ENCODE measurements at places on chromosomes 2 and 18. TPM values are rescaled to one million over a fixed set of nuclear protein-coding genes. Genes with fewer than 3 reads are reported as not detected.

DNA sequence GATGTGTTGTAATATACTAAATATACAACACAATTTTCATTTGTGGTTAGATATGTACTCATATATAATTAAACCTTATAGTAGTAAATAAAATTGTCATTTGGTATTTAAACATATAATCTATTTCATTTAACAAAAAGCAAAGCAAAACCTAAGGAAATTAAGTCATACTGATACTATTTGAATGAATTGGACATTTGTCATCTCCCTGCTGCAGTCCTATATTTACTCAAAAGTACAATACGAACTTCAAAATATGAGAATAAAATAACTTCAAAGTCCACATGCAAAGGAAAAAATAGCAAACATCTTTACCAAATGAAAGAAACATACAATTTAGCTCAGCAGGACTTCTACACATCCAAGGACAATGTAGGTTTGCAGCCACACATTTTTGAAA lies 11.8 kb upstream of the HAT1 start:
- no peak overlapping the region for H3K4me3 ChIP-seq
- no peaks in the 10 kb centered on the region for H3K27me3 ChIP-seq
- no peak overlapping the region for H3K27ac ChIP-seq
- DNase-seq, result no peak

The HOXD1 gene
- total RNA-seq, result 0.13 TPM

DNA sequence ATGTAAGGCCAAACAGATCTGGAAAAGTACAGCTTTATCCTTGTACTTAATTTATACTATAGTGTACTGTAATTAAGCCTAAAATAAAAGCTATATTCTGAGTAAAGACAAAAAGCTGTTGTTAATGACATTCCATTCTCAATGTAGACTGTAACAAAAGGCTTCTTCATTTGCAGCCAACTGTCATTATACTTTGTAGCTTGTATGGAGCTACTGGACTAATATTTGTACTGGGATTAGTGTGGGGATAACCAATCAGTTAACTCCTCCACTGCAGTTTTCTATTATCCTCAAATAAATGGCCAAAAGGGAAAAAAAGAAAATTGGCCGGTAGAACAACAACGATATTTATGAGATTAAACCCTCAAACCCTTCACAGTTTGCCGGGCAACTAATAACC lies 66.5 kb downstream of the STK39 start:
- no peaks in the 10 kb centered on the region for H3K36me3 ChIP-seq
- DNase-seq, result no peak
- H3K27me3 ChIP-seq, result no peaks in the 10 kb centered on the region
- peaks cover 11% of the 10 kb centered on the region for H3K4me1 ChIP-seq
- no peak overlapping the region for H3K27ac ChIP-seq

DNA sequence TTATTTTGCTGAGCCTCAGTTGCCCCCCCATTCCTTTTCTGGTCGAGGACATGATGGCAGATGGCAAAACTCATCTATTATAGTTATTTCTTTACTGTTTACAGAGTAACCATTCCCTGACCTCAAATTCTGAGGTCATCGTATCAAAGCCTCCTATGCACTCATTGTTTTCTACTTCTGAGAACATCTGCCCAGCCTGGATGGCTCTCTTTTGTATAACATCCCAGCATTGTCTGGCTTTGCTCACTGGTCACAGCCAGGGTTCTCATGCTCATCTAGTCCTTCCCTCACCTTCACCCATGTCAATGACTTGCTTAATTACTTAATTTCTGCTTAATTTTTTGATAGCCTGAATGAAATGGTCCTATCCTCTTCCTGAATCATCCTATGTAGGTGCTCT lies 472.1 kb downstream of the PARD3B start:
- no peak for DNase-seq
- no peak overlapping the region for H3K27ac ChIP-seq
- H3K36me3 ChIP-seq, result no peaks in the 10 kb centered on the region
- H3K4me3 ChIP-seq, result no peak overlapping the region

The SULT1C4 gene
- total RNA-seq, result not detected

The DYSF gene
- not detected for total RNA-seq

DNA sequence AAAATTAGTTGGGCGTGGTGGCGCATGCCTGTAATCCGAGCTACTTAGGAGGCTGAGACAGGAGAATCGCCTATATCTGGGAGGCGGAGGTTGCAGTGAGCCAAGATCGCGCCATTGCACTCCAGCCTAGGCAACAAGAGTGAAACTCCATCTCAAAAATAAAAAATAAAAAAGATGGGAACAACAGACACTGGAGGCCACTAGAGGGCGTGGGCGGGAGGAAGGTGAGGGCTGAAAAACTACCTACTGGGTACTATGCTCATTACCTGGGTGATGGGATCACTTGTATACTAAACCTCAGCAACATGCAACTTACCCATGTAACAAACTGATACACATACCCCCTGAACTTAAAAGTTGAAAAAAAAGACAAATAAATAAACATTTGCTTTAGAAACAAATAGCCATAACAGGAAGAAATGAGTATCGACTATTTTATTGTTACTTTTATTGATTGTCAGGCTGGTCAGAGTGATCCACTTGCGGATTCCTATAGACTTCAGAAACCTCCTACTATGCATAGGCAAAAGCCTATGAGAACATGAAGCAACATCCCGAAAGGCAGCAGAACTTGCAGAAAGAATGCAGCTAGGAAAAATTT lies 61.0 kb downstream of the TMEM163 start:
- H3K4me3 ChIP-seq, result no peak overlapping the region
- no peak overlapping the region for H3K27ac ChIP-seq
- H3K36me3 ChIP-seq, result no peaks in the 10 kb centered on the region
- H3K4me1 ChIP-seq, result no peaks in the 10 kb centered on the region
- DNase-seq, result peak; percentile 30

The UGGT1 gene
- 53.6 TPM for total RNA-seq

DNA sequence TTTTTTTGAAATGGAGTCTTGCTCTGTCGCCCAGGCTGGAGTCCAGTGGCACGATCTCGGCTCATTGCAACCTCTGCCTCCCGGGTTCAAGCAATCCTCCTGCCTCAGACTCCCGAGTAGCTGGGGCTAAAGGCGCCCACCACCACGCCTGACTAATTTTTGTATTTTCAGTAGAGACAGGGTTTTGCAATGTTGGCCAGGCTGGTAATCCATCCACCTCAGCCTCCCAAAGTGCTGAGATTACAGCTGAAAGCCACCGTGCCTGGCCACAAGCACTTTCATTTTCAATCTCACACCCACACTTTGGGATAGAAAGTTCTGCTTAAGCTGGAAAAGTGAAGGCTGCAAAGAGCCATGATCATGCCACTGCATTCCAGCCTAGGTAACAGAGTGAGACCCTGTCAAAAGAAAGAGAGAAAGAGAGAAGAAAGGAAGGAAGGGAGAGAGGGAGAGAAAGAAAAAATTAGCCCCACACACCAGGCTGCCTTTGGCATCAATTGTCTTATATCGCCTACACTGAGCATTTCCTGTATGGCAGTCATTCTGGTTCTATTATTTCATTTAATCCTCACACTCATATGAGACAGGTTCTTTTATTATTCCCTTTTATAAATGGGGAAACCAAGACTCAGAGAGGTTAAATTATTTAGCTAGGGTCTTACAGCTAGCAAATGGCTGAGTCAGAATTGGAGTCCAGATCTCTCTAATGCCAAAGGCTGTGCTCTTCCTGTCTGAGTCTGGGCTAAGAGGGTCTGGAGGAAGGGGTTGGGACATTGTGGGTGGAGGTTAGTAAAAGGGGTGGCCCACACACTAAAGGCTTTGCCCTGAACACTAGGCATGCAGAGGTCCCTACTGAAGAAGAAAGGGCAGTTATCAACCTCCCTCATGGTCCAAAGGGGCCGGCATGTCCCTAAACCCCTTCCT lies 37.9 kb upstream of the PKDCC start:
- DNase-seq, result peak; percentile 42
- H3K4me3 ChIP-seq, result no peak overlapping the region
- H3K36me3 ChIP-seq, result no peaks in the 10 kb centered on the region
- no peak overlapping the region for H3K27ac ChIP-seq

GRCh38 chr2:206657087-206657486 lies 14.8 kb downstream of the FAM237A start:
- no peaks in the 10 kb centered on the region for H3K36me3 ChIP-seq
- H3K27me3 ChIP-seq, result no peaks in the 10 kb centered on the region
- no peak overlapping the region for H3K4me3 ChIP-seq
- H3K27ac ChIP-seq, result no peak overlapping the region

The STEAP3 gene
- 30.5 TPM for total RNA-seq

DNA sequence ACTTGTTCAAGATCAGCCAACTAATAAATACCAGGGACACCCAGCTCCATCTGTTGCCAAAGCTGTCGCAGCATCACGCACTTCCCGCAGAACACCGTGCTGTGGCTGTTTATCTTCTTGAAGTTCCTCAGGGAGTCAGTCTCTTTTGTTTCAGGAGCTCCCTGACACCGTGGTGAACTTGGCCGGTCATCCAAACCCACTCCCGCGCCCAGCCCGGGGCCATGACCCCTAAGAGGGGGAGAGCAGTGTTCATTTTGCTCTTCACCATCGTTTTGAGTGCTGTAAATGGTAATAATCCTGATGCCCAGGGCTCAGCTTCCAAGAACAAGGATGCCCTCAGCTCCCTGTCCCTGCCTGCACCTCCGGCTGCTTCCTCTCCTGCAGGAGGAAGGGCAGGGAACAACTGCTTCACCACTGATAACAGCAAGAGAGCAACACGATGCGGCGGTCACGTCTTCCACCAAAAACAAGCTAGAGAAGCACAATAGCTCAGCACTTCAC lies 131.4 kb downstream of the SEPTIN10 start:
- H3K27ac ChIP-seq, result no peak overlapping the region
- no peaks in the 10 kb centered on the region for H3K27me3 ChIP-seq
- H3K36me3 ChIP-seq, result no peaks in the 10 kb centered on the region
- DNase-seq, result no peak
- no peaks in the 10 kb centered on the region for H3K4me1 ChIP-seq

DNA sequence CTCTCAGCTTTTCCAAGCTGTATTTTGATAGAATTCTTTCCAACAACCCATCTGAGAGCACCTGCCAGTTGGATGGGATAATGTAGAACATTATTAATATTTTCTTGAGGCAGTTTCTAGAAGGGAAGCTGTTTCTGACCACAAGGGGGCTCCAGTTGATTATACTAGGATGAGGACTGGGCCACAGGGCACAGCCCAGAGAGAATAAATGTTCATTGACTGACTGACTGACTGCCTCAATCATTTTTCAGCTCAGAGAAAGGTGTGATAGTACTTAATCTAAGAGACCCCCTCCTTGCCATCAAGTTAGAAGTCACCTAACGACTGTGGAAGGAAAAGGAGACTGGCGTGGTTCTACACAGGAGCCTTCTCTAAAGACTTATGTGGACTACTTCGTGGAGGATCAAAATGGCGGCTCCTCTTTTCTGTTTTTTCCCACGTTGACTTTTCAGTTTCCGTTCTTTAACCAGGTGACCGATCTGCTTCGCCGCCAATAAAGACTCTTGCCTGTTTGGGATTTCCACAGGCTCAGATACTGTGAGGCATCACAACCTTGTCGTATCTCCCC lies 31.9 kb upstream of the CREG2 start:
- DNase-seq, result peak; percentile 82
- no peaks in the 10 kb centered on the region for H3K36me3 ChIP-seq
- H3K4me3 ChIP-seq, result no peak overlapping the region
- H3K27ac ChIP-seq, result no peak overlapping the region
- H3K4me1 ChIP-seq, result peaks cover 6% of the 10 kb centered on the region
- H3K27me3 ChIP-seq, result no peaks in the 10 kb centered on the region

DNA sequence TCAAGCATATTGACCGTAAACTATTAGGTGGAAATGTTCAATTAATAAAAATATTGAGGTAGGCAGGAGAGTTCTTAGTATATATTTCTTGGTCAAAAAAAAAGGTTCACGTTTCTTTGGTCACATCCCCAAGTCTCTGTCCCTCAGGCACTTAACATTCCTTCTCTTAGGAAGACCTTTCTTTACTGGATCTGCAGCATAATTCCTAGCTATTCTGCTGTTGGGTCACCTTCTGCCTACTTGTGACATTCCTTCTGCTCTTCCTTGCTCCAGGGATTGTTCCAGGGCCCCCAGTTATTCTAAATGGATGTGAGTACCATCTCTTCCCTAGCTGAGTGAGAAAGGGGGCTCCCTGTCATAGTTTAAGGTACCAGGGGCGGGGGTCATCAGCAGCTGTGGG lies 4.2 kb downstream of the UGP2 start:
- no peaks in the 10 kb centered on the region for H3K27me3 ChIP-seq

DNA sequence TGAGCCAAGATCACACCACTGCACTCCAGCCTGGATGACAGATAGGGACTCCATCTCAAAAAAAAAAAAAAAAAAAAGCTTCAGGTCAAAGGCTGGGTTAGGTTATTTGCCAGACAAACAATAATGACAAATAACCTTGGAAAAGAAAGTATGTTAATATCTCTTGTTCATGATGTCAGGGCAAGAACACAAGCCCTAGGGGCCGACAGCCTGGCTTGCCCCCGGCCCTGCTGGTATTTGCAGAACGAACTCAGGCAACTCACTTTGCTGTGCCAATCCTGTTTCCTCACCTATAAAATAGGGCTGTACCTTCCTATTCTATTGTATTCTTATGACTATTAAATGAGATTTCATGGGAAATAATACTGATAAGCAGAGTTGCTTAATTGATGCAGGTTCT lies 75.4 kb upstream of the CDC42EP3 start:
- no peak overlapping the region for H3K4me3 ChIP-seq
- H3K4me1 ChIP-seq, result peaks cover 11% of the 10 kb centered on the region
- no peak for DNase-seq
- no peaks in the 10 kb centered on the region for H3K36me3 ChIP-seq
- H3K27me3 ChIP-seq, result no peaks in the 10 kb centered on the region

DNA sequence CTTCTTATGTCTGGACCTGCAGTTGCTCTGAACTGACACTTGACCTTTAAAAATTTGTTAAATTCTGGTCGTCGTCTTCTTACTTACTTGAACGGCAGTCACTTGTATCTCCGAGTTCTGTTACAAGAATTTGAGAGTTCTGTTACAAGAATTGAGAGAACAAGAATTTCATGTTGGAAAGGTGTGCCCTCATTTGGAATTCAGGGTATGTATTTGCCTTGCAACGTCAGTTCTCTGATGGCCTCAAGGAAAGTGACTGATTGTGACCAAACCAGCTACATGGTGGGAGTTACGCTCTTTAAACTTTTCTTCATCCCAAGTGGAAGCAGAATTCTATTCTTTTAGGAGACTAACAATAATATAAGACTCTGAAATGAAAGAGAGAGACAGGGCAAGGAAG lies 320.0 kb upstream of the TRIB2 start:
- no peaks in the 10 kb centered on the region for H3K36me3 ChIP-seq
- no peak overlapping the region for H3K4me3 ChIP-seq

GRCh38 chr2:207394812-207395534 lies 134.8 kb upstream of the CREB1 start:
- H3K4me1 ChIP-seq, result peaks cover 37% of the 10 kb centered on the region
- H3K36me3 ChIP-seq, result no peaks in the 10 kb centered on the region
- peak overlapping the region; percentile 94 for H3K27ac ChIP-seq
- no peak overlapping the region for H3K4me3 ChIP-seq

Measured in GM23248 (cell line).